Activated naive CD4-positive, alpha-beta T cell treated with anti-CD3 and anti-CD28 coated beads, Interleukin-2, amount 10 ng/mL, durations not matched to agents 7 days and 5 days (primary cell): ENCODE measurements at places on chromosomes 16 and 17.

DNA sequence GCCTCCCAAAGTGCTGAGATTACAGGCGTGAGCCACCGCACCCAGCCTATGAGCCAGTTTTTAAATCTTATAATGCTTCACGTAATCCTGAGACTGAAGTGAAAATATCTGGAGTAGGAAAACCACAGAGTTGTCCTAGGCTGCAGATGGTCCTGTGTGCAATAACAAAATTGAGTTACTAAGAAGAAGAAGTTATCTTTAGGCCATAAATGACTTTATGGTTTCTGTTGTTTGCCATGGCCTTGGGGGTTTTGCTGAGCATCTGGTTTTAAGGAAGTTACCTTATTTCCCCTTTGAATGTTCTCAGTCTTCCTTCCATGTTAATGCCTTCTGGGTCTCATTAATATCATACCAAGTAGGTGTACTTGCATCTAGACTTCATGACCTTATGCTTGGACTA, 16.5 kb downstream of the NMT1 start:
- DNase-seq, result no peak

GRCh38 chr16:9447195-9447551, 355.7 kb downstream of the HAPSTR1 start:
- DNase-seq, result no peak

DNA sequence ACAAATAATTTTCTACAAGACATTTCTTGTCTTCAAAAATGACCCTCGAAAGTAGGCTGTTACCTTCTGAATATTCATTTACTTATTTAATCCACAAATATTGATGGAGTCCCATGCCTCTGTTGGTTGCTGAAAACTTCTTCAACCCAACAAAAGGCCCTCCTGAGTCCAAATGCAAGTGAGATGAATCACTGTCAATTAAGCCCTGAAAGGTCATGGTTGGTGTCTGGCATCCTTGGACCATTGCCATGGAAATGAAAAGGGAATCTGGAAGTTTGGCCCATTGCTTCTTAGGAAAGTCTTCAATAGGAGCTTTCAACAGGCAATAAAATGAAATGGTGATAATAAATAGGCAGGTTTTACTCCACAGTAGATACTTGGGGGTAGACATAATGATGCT, 364.7 kb upstream of the DYNLRB2 start:
- DNase-seq, result no peak

DNA sequence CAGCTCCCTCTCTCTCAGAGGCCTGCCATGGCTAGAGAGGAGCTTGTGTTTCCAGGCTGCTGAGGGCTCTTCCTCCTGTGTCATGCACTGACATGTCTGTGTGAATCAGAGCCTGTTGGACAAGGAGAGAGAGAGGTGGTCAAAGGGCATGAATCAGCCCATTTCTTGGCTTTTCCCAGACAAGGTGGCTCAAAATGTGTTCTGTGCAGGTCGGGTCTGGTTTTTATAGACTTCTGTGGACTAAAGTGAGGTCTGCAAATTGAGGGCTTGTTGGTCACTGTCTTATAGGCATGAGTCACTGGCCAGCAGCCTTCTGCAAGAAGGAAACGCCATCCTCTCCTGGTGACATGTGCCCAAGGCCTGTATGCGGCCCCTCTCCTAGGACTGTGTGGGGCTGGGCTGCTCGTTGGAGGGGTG, 97.9 kb downstream of the FOXL1 start:
- DNase-seq, result no peak

DNA sequence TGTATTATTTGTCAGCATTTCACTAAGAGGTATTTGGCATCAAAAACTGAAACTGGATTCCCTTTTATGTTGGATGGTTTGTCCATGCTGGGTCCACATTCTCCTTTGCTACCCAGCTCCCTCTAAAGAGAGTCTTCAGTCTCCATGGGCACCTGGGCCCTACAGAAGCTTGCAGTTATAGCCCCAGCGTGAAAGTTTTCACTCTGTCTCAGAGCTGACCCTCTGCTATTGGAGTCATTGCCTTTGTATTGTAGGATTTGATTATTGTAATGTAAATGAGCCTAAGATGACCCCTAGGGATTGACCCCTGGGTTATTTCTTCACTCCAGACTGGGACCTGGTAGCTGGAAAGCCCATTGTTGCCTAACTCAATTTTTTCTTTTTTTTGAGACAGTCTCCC, 1026.5 kb upstream of the EEF2KMT start:
- no peak for DNase-seq
